ENCODE measurements at places on chromosomes 5 and 9.

GRCh38 chr5:61701877-61702602 is 370.0 kb downstream of the ZSWIM6 start:
- DNase-seq: no peak

- no peak for DNase-seq
These were observed 135.2 kb downstream of the MPDZ start for GRCh38 chr9:13144166-13144775.

GRCh38 chr5:78574131-78574673 is 74.4 kb downstream of the LHFPL2 start:
- DNase-seq: no peak

- DNase-seq: no peak
These were observed 61.7 kb downstream of the KLF9 start for GRCh38 chr9:70352802-70353201.
